ENCODE measurements at places on chromosomes 6 and 20. TPM values are rescaled to one million over a fixed set of nuclear protein-coding genes. Genes with fewer than 3 reads are reported as not detected.

Gene SALL4
- 0.26 TPM for total RNA-seq

Gene XKR7
- not detected for total RNA-seq

Gene CLDN20
- not detected for total RNA-seq

Gene CDH4
- total RNA-seq, result not detected

Gene FAM209B
- total RNA-seq, result 0.52 TPM

Gene OGFR
- 35.9 TPM for total RNA-seq

Gene ROS1
- total RNA-seq, result 2.5 TPM

Gene HLA-DQA2
- not detected for total RNA-seq

Gene ZSCAN31
- 1.6 TPM for total RNA-seq

Gene MTFR2
- total RNA-seq, result 3.1 TPM

Gene LIN28B
- not detected for total RNA-seq

Gene TRIM40
- not detected for total RNA-seq

Gene RHAG
- total RNA-seq, result not detected

Gene FOXA2
- not detected for total RNA-seq

Gene RIMS4
- total RNA-seq, result 0.13 TPM

Gene FAM162B
- not detected for total RNA-seq

Gene PCSK2
- not detected for total RNA-seq

Gene ZDHHC14
- total RNA-seq, result 6.8 TPM

Gene DOK5
- total RNA-seq, result 31.6 TPM

Gene ISM1
- 32.1 TPM for total RNA-seq

Gene PARD6B
- 0.52 TPM for total RNA-seq

Gene PRRT1
- 0.54 TPM for total RNA-seq

Gene CDSN
- total RNA-seq, result not detected

Gene OTOR
- total RNA-seq, result not detected

Gene RBPJL
- not detected for total RNA-seq

Measured in articular chondrocyte of knee joint (primary cell).